Inflammatory macrophage treated with lipopolysaccharide for 1 hour (primary cell): ENCODE measurements at places on chromosomes 2 and 18.

GRCh38 chr2:212414767-212415211, 123.8 kb downstream of the ERBB4 start:
- DNase-seq, result no peak

DNA sequence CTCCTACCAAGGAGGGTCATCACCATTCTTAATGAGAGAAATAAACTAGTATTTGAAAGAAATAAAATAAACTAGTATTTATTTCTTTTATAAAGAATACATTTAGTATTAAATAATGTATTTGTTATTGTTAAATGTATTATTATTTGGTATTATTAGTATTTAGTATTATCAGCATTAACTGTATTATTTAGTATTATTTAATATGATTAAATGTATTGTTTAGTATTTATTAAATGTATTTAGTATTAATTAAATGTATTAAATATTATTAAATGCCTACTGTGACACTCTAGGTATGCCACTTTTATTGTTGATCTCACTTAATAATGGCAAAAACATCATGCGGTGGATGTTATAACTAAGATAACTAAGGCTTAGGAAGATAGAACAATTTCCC, 353.6 kb upstream of the MAP2 start:
- DNase-seq, result no peak

DNA sequence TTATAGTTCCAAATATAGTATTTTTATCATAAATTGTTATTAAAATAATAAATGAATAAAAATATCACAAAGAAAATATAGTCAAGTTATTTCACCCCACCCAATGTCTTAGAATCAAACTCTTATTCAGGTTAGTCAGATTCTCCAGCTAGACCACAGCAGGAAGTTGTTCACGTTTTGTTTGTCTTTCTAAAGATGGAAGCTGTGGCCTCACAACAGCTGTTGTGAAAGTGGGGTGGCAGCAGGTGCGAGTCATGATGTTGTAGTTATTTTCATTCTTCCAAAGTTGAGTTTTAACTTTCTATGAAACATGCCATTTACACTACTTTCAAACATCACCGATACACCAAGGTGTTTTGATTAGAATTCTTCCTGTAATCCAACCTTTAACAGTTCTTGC, 272.9 kb downstream of the SLC8A1 start:
- no peak for DNase-seq

DNA sequence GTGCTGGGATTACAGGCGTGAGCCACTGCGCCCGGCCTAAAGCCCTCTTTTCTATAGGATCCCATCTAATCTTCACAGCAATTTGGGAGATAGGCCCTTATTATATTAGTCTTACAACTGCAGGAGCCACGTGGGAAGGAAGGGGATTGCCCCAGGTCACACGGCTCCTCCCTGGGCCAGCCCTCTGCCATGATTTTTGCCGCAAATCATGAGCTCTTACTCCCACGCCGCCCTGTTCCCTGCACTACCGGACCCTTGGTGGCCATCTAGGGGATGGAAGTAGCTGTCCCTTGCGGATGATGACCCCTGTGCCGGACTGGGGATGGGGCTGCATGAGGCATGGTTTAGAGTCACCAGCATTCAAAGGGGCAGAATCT, 28.4 kb upstream of the PTMA start:
- DNase-seq, result no peak

- DNase-seq, result no peak
These were observed 239.5 kb downstream of the MYCN start for GRCh38 chr2:16179701-16180416.

DNA sequence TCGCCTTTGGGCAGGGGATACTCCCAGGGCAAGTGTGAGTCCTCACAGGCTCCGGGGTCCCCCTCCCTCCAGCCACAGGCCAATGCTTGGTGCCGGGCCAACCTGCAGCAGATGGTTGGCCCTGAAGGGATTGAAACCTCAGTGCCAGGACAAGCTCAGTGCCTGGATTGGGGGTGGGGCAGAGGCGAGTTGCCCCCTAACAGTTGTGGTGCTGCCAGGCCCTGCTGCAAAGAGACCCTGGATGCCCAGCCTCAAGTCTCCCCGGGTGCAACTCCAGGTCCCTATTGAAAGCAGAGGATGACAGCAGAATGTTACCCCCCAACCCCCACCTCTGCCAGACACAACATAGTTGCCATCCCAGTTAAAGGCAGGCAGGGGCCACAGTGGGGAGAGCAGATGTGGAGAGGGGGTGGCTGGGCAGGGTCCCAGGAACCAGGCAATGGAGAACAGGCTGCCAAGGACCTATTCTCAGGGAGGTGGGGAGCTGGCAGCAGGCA, 9.5 kb upstream of the RNF103 start:
- DNase-seq, result no peak

- no peak for DNase-seq
These were observed 173.3 kb downstream of the OSR1 start for GRCh38 chr2:19185086-19185485.

DNA sequence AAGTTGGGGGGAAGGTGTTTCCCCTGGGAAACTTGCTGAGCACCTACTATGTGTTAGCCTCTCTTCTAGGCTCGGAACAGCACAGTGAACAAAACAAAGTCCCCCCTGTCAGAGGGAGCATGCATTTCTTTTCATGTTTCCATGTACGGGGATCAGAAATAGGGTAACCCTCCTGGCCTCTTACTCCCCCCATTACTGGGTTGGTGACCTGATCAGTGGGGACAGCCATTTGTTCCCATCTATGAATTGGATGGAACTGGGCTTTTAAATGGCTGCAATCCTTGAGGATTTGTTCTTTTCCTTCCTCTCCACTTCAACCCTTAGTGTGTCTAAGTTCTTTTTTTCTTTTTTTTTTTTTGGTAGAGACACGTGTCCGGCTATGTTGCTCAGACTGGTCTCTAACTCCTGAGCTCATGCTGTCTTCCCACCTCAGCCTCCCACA, 13.7 kb downstream of the NCL start:
- no peak for DNase-seq

- DNase-seq, result no peak
These were observed 418.5 kb upstream of the CNTNAP5 start for GRCh38 chr2:123606631-123607030.

DNA sequence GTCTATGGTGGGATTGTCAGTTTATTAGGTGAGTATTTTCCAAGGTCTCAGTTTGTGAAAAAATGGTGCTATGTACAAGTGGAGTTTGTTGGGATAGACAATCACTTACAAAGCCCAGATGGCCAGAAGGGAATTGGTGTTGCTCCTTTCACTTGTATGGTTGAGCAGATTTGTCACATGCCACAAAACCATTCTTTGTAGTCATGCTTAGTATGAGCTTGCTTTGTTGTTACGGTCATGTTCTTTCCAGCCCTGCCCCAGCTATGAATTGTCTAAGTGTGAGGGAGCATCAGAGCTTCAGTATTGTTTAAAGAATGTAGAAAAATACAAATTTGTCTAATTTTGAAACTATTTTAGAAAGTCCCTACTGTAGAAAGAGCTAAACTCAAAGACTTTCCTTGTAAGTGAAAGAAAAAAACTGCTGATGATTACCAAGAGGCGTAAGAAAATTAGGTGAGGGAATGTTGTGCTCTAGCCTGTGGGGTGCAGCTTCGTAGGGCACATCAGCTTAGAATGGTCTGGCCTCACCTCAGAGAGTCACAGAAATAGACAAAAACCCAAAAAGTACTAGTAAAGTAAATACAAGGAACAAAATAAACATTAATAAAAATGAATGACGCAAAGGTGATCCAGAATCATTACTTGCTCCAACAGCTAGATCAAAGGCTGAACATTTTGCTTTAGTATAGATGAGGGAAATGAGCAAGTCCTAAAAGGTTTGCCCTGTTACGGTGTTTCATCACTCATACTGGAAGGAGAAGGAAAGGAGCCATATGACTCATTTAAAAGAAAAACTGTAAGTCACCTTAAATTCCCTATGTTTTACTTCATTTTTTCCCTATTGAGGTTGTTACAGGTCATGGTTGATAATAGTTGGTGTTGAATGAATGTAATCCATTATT, 9.2 kb downstream of the TGIF1 start:
- DNase-seq, result no peak

- DNase-seq, result no peak
These were observed 410 bp upstream of the TGIF1 start for GRCh38 chr18:3449512-3450011.

GRCh38 chr2:97966545-97967215, 29.1 kb downstream of the TMEM131 start:
- DNase-seq, result no peak

DNA sequence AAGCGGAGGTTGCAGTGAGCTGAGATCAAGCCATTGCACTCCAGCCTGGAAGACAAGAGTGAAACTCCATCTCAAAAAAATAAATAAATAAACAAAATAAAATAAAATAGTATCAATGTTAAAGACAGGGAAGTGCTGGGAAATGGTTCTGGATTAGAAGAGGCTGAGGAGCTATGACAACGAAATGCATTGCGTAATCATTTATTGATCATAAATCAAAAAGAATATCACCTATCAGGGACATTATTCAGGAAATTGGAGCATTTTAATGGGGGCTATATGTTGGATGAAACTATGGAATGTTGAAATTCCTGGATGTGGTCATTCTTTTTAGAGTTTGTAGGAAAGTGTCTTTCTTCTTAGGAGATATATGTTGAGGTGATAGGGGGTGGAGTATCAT, 30.9 kb upstream of the MTA3 start:
- no peak for DNase-seq

DNA sequence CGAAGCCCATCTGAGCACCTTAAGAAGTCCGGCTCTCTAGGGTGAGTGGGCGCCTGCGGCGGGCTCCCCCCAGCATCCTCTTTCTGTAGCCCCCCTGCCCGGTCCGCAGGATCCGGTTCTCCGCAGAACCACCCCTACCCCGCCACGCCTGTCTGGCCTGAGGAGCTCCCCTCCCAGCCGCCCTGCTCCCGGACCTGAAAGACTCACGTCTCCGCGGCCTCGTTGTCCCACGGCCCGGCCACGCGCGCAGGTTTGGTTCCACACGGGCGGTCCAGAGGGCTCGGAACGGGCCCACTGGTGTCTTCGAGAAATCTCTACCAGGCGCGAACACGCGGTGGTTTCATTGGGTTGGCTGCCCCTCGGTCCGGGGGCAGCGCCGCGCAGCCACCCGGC, 237 bp downstream of the SLC39A6 start:
- DNase-seq, result no peak
